ENCODE measurements at places on chromosomes 7 and 10.

- no peak for DNase-seq
These were observed 11.2 kb downstream of the BTBD16 start for GRCh38 chr10:122282253-122282671.

DNA sequence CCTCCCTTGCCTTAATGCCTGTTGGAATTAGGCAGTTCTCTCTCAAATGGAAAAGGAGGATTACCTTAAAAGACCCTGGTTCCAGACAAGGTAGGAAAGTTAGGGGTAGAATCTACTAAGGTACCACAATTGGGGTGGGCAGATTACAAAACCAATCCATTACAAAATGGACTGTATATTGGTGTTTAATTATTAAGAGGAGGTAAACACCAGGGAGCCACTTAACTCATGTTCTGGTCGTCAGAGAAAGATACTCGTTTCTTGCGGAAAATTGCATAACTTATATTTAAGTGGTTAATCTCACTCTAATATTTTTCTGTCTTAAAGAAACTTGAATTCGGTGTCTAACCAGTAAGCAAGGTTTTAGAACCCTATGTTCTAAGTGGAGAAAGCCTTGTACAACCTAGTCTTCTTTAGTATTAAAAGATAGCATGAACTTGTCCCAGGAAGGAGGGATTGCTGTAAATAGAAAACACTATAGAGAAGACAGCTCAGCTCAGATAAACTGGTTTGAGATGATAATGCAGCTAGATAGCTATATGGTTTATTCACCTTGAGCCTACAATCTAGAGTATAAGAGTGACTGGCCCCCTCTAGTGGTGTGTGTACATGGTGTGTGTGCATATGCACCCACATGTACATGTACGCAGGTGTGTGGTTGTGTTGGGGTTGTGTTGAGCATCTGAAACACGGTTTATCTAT, 58.0 kb upstream of the STRIP2 start:
- DNase-seq: peak; percentile 31

- DNase-seq: no peak
These were observed 106.0 kb upstream of the PRR15 start for GRCh38 chr7:29457565-29458011.

DNA sequence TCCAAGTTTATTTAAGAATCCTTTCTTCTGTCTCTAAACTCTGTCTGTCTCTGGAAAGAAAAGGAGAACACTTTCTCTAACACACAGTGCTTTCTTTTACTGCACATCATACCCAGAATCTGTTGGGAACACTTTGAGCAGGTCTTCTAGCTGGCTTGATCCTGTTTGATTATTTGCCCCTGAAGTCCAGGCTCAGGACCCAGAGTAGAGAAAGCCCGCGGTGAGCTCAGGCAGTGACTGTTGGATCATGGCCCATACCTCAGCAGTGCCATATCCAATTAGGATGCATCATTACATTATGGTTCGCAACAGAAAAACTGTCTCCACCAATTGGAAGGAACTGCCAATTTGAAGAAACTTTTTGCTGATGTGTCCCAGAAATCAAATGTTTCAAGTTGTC, 51.4 kb downstream of the ATOH7 start:
- no peak for DNase-seq

DNA sequence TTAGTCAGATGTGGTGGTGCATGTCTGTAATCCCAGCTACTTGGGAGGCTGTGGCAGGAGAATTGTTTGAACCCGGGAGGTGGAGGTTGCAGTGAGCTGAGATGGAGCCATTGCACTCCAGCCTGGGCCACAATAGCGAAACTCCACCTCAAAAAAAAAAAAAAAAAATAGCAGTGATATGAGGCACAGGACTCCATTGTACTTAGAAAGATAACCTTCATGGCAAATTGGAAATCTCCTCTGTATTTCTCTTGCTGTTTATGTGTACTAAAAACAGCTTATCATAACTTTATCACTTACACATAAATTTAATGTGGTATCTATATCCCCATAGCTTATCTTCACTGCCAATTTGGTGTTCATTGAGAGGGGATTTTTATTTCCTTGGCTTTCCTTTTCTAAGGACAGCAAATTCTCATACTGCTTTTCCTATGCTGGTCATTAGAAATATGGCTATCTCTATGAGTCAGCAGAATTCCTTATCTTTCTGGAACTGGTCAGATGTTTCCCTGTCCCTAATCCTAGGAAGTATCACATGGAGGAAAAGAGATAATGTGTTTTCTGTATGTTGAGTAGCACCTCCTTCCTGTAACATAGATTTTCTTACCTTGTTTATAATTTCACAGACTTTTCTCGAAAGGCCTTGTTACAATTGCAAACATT, 40.6 kb upstream of the ZEB1 start:
- no peak for DNase-seq

- DNase-seq: no peak
These were observed 325.4 kb upstream of the NPVF start for GRCh38 chr7:25553580-25554291.

DNA sequence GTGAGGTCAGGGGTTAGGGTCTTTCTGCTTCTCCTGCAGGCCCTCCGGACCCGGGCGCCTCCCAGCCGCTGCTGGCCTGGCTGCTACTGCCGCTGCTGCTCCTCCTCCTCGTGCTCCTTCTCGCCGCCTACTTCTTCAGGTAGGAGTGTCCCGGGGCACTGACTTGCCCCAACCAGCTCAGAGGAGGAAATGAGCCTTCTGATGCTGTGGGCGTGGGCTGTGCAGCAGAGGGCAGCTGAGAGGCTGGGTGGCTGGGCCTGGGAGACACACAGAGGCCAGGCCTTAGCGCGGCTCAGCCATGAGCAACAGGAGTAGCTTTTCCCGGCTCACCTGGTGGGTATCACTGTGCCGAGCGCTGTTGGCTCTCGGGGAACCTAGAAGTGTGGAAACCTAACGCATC, 78.9 kb downstream of the MKI67 start:
- peak; percentile 71 for DNase-seq

GRCh38 chr10:1324903-1325302, 268.7 kb downstream of the WDR37 start:
- no peak for DNase-seq

GRCh38 chr10:1432161-1432560, 305.2 kb downstream of the ADARB2 start:
- no peak for DNase-seq

DNA sequence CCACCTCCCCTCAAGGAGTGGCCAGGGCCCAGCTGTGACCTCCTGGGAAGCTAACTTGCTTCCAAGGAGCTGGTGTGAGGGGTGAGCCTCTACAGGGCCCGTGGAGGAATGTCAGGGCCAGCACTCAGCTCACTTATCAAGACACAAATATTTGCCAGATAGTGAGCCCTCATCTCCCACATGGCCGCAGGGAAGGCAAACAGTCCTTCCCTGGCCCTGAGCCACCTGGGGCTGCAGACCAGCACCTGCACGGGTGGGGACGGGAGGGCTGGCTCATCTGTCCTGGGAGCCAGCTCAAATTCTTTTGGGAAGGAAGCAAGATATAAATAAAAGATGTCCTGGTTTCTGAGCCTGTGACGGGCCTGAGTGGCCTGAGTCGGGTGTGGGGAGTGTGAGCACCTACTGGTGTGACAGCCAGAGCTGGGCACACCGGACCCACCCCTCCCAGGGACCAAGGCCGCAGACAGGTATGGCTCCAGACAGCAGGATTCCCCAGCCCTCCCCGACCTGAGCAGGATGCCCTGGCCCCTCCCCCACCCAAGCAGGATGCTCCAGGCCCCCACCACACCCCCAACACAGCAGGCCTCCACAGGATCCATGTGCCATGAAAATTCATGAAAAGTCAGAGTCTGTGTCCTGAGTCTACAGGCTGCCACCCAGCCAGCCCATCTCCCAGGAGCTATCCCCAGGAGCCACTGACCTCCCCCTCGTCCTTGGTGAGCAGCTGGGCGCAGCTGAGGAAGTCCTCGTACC, 148.0 kb downstream of the MAPK8 start:
- DNase-seq: no peak

DNA sequence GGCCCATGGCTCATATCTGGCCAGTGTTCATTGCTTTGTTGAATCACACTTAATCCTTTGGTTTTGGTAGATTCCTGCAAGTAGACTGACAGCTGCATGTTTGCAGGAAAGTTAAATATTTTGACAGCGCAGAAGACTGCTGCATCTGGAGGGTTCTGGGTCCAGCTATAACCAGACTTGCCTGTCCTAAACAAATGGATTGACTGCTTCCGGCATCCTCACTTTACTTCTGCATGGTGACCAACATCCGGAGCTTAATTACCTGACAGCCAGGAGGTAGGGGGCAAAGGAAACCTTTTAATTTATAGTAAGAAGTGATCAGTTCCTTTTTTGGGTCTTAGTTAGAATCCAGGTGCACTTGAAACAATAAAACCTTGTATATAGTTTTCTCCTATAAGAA, 263.3 kb downstream of the SNX10 start:
- no peak for DNase-seq

DNA sequence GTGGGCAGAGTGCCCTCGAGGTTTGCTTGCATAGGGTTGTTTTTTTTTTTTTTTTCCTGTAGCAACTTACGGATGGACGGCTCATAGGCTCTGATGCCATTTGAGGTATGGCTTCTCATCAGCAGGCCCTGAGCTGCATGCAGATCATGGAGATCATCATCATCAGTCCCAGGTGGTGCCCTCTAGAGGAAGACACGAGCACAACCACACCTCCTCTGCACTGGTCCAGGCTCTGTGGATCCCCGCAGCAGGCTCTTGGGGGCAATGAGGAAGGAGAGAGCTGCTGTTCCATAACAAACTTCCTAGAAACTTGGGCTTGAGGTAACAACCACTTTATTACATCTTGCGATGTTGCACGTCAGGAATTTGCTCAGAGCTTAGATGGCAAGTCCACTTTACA, 132.7 kb upstream of the CXCL12 start:
- DNase-seq: no peak

DNA sequence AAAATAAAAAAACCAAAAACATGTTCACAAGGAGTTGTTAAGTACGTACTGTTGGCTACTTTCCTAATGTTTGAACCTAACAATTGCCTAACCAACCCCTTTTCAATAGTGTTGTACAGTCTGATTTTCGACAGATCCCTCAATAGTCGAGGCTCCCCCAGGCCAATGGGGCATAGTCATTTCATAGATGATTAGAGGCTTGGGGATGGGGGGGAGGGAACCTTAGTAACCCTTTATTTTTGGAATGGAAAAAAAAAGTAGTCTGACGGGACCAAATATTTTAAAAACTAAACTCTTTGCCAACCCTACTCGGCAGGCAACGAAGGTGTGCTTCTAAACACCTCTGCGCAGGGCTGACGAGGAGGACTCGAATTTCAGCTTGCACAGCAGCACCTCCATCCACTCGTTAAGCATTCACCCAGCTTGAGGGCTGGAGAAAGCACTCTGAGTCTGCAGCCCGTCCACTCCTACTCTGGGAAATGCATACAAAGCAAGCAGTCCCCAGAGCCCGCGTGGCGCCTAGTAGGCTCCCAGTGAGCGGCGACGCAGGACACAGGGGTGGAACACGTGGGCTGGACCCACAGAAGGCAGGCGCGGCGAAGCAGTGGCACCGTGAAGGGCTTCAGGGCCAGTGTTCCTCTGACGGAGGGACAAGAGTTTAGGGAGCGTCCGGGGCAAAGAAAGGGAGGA, 899 bp downstream of the PUS7 start:
- peak; percentile 43 for DNase-seq

- no peak for DNase-seq
These were observed 45.5 kb downstream of the JAKMIP3 start for GRCh38 chr10:132111121-132111731.

GRCh38 chr10:72567889-72568640, 57.8 kb downstream of the MICU1 start:
- DNase-seq: no peak

DNA sequence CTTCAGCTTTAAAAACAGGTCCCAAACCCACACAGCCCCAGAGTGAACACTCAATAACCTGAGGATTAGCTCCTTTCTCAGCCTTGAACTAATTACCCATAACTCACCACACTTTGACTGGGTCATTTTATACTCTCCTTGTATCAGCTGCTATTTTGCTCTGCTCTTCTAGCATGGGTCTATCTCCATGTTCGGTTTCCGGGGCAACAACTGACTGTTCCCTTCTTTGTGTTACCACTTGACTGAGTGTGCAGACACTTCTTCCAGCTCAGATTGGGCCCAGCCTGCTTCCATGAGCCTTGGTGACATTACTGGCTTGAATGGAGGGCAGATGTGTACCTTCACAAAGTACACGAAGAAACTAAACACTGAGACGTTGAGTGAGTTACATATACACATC, 31.5 kb upstream of the PRPS1L1 start:
- no peak for DNase-seq

DNA sequence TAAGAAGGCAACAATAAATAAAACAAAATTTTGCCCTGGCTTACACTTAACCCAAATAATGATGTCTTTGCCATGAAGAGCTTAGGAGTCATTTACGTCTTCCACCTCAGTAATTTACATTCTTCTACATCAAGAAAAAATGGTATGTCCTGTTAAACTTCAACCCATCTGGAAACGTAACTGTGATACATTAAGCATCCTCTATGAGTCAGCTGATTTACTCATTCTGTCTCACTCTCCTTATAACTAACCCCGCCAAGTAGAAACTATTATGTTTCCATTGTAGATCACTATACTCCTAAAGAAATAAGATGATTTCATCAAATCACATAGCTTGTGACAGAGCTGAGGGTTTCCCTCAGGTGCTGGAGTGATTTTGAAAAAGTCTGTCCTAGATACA, 330.7 kb downstream of the CDC14C start:
- no peak for DNase-seq

- no peak for DNase-seq
These were observed 40.6 kb downstream of the CCDC3 start for GRCh38 chr10:12960941-12961340.

DNA sequence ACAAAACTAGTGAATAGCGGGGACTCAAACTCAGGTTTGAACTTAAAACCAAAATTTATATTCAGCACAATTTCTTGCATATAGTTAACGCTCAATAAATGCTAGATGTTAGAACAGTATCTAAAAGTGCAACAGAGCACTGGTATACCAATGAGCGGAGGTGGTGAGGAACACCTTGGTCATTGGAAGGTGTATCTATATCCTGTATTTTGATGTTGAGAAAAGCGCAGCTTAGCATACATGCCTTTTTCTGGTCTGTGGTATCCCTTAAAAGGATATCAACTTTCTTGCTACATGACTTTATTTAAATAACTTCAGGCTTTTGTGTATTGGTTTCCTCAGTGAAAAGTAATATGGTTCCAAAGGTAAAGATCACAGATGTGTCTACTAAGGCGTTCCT, 33.3 kb upstream of the DNAJB12 start:
- no peak for DNase-seq

DNA sequence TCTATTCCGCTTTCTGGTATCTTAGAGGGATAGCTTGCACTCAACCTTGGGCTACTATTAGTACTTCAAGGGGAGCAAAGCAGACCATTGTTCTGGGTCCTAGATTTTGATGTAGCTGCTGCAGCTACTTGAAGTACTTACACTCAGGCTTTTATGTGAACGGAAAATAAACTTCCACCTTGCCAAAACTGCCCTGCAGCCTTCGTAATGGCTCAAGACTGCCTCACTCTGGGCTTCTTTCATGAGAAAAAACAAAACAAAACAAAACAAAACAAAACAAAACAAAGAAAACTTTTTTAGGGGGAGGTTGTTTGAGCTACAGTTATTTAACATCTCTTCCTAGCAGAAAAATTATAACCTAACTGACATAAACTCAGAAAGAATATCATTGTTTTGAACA, 19.4 kb upstream of the EPHB6 start:
- DNase-seq: no peak

Data from activated T-cell treated with anti-CD3 and anti-CD28 coated beads for 4 hours (primary cell).